ENCODE measurements at places on chromosomes 1 and 21.
A peak's percentile ranks its signal among the peaks of the same experiment; 100 is the strongest.

- DNase-seq, result no peak
Measured at GRCh38 chr1:67019600-67020136, 34.3 kb downstream of the SLC35D1 start.

DNA sequence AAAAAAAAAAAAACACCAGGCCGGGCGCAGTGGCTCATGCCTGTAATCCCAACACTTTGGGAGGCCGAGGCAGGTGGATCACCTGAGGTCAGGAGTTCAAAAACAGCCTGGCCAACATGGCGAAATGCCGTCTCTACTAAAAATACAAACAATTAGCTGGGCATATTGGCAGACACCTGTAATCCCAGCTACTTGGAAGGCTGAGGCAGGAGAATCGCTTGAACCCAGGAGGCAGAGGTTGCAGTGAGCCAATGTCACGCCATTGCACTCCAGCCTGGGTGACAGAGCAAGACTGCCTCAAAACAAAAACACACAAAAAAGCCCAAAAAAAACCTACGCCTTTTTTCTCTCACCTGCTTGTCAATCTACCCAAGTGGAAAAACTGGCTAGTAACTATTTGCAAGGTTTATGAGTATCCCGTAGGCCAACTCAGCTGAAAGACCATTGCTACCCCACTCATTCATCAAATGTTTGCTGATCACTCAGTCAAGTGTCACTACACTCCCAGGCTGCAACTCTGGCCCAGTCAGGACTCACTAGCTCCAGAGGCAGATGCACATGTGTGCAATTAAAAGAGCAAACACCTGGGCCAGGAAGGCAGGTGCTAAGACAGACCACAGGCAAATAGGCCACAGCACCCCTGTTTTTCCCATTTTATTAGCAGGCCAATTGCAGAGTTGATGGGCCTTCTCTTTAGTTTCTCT lies 2.0 kb downstream of the CSRP1 start:
- no peak for DNase-seq

DNA sequence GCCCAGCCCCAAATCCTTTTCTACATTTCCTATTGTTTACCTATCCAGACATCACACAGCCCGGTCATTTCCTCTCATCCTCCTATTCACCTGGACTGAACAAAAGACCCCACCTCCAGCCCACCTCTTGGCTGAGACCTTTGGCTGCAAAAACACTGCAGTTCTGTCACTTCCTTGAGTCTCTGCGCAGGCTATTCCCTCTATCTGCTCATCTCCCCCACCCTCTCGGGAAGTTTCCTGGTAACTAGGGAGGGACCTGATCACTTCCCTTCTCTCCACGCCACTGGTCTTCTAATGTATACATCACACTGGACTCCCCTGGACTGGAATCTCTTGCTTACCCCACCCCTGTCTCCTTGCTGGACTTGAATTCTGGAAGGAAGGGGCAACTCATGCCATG lies 5.3 kb downstream of the HTR1D start:
- no peak for DNase-seq

GRCh38 chr1:30144831-30145230 lies 578.6 kb downstream of the MATN1 start:
- DNase-seq, result no peak

GRCh38 chr1:2046174-2046917 lies 3.9 kb upstream of the PRKCZ start:
- peak; percentile 61 for DNase-seq

GRCh38 chr1:186498695-186499389 lies 37.9 kb upstream of the PDC start:
- no peak for DNase-seq

GRCh38 chr1:145711213-145711651 lies 4.1 kb upstream of the PDZK1 start:
- no peak for DNase-seq

- DNase-seq, result no peak
Measured at GRCh38 chr1:181349512-181349911, 133.8 kb upstream of the CACNA1E start.

GRCh38 chr1:204959374-204959773 lies 83.6 kb upstream of the CNTN2 start:
- no peak for DNase-seq

DNA sequence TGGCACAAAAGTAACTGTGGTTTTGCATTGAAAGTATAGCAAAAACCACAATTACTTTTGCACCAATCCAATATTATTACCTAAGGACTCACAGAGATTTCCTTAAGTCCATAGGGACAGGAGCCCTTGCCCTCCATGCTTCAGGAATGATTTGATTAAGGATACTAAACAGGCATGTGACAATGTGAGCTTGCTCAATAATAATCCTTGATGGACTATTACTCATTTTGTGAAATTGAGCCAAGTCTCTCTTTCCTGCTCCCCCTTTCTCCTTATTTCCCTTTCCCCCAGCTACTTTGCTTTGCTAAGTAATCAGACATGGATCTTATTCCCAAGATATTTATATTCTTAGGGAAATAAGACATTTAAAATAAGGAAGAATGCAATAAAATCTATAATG lies 21.6 kb upstream of the RGL1 start:
- DNase-seq, result no peak

DNA sequence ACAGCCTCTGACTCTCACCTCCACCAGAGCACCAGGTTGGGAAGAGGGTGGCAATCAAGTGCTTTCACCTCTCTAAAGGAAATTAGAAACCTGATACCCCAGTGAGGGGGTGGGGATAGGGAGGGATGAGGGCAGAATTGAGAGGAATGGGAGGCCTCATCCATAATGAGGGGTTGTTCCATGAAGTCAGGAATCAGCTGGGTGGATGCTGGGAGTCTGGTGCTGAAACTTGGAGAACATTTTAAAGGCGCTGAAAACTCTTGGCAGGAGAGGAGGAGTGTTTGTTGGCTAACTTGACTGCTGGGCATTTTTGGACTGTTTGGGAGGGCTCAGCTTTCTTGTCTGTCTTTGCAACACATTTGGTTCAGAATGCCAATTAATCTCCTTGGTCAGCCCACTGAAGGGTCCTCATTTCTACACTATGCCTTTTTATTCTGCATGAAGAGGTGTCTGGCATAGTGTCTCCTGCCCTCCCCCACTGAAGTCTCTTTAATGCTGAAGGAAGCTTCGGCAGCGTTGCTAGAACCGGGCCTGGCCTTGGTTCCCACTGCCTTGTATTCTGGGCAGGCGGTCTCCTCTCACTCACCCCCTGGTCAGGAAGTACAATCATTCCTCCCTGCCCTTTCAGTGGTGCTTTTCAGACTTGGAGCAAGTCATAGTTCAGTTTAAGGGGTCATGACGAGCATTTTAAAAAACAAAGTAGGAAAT lies 2.2 kb downstream of the PHGDH start:
- DNase-seq, result no peak

GRCh38 chr1:205921570-205921909 lies 21.7 kb downstream of the SLC26A9 start:
- no peak for DNase-seq

- no peak for DNase-seq
Measured at GRCh38 chr1:245046769-245047168, 108.0 kb upstream of the KIF26B start.

- no peak for DNase-seq
Measured at GRCh38 chr1:231317306-231318014, 20.2 kb downstream of the EXOC8 start.

DNA sequence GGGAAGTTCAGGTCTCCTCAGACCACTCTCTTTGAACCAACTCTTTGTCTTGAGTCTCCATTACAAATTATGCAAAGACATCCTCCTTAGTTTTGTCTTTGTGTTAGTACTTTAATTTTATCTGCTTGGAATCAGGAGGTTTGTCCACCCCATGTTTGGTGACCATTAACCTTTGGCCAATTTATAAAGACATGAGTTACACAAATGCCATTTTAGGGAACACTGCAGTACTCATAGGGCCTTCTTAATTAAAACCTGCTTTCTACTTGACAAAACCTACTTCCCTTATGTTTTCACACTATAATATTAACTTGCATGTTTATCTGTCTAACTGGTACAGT lies 7.9 kb upstream of the CDC73 start:
- no peak for DNase-seq

- DNase-seq, result no peak
Measured at GRCh38 chr1:6724517-6725141, 23.0 kb upstream of the DNAJC11 start.

GRCh38 chr1:45552331-45552730 lies 1.7 kb downstream of the AKR1A1 start:
- DNase-seq, result no peak

GRCh38 chr1:163056831-163057230 lies 12.3 kb upstream of the RGS4 start:
- no peak for DNase-seq

DNA sequence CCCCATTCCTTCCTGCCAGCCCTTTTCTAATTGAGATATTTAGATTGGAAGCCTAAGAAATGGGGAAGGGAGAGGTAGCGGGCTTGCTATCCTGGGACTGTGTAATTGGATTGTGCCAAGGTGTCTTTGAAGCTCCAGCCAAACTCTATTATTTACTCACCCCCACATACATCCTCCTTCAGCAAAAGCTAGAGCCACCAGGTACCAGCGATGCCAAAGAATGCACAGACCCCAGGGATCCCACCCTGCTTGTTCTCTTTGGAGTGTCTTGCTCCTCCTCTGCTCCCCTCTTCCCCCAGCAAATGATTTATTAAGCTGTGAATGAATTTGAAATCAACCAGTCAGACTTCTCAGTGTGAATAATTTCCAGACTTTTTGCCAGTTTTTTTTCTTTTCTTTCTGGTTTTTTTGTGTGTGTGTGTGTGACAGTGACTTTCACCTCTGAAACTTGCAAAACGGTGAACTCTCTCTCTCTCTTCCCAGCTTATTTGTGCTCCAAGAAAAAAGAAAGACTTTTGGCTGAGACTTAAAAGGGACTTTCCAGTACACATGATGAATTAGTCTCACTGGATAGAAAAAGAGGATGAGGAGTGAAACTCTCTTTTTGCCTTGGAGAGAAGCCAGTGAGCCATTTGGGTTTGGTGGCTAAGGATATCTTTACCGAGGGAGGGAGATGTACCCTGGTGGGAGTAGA lies 1.8 kb downstream of the VASH2 start:
- no peak for DNase-seq

DNA sequence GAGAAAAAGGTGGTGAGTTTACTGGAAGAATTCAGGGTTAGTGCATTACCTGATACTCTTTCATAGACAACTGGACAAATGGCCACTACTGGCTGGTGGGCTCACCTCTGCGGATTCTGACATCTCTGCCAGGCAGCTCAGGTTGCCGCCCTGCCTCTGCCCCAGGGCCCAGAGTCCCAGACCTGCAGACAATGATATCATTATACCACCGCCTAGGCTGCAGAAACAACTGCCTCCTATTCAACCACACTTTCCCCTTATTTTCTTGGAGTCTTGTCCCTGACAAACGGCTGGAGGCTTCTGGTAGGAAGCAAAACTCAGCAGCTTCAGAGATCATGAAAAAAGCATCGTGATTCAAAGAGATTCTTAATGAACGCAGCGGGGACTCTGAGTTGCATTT lies 37.0 kb downstream of the IRF2BP2 start:
- DNase-seq, result no peak

DNA sequence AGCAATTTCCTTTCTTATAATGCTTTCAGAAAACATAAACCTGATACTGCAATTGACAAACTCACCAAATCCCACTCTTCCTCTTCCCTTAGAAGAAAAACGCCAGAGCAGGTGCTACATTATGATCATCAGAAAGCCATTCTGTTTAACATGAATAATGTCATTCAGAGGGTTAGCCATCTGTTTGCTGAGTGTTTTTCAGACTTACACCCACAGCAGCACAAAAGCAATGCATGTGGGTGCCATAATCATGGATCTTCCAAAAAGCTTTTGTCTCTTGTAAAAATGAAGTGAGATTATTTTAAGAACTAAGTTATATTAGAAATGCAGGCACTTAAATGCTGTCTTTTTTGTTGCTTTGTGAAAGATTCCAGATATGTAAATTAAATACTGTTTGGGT lies 204.6 kb upstream of the TMPRSS15 start:
- no peak for DNase-seq

- no peak for DNase-seq
Measured at GRCh38 chr21:28127175-28127785, 865.4 kb downstream of the LTN1 start.

DNA sequence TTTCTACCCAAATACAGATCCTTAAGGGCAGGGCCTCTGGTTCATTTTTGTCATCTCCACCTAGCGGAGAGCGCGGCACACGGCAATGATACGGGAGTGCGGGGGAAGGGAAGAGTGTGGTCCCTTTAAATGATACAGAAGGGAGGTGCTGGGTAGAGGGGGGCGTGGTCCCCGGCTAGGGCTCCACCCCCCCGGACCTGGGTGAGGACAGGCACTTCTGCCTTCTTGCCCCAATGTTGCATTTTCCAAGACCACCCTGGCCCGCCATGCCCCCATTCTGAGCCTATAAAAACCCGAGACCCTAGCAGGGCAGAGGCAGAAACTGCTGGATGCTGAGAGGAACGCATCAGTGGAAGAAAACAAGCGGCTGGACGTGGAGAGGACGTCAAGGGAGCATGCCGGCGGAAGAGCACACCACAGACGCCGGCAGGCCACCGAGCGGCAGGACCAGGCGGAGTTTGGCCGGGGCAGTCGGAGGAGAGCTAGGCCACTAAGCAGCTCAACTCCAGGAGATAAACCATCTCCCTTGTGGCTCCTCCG lies 30.0 kb downstream of the LRRC3 start:
- no peak for DNase-seq

- DNase-seq, result no peak
Measured at GRCh38 chr1:938711-939489, 15.2 kb downstream of the SAMD11 start.

DNA sequence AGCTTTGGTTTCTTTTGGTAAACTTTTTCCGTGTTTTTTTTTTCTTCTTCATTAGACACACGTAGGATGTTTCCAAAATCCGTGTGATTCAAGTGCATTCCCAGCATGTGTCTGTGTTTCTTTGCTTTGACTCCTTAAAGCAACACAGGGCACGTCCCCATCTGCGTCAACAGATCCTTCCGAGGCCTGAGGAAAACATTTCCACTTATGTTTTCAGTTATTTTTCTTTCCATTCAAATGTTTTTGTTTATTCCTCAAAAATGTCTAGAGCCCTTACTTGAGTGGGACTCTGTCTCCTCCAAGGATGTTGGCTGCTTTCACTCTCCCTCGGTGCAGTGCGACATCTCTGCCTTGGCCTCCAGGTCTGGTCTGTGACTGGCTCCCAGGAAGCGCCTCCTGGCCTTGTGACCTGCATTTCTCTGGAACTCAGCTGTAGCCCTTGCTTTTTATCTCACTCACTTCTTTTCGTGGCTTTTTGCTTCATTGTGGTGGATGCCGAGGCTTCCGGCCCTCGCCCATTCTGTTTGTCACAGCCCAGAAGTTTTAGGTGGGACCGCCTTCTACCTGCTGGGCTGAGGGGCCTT lies 31.3 kb upstream of the SLC19A1 start:
- no peak for DNase-seq

- peak; percentile 71 for DNase-seq
Measured at GRCh38 chr1:44842862-44843655, at the start of gene PTCH2. PTCH2 (minus strand) TSS chr1:44843253; CDS start chr1:44842932, 321 bp downstream.

GRCh38 chr21:39064325-39065012 lies 118.8 kb downstream of the PSMG1 start:
- no peak for DNase-seq

- DNase-seq, result no peak
Measured at GRCh38 chr1:243942196-243943150, 92.4 kb upstream of the AKT3 start.
